ENCODE measurements at places on chromosomes 2 and 18.
A peak's percentile ranks its signal among the peaks of the same experiment; 100 is the strongest.

DNA sequence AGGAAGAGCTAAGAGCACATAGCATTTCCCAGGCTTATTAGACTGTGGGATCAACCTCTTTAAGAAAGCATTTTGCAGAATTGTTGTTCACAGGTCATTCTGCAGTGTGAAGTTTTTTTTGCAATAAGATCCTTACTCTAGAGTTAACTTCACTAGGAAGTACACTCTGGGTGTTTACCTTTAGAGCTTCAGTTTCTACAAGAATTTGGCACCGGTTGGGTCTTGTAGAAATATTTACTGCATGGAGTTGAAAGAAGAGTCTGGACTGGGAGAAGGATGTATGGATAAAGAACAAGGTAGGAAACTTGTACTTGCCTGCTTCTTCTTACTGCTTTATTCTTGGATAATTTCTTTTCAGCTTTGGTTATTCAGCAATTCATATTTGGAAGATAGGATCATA is 944.9 kb upstream of the GYPC start:
- no peak for DNase-seq

DNA sequence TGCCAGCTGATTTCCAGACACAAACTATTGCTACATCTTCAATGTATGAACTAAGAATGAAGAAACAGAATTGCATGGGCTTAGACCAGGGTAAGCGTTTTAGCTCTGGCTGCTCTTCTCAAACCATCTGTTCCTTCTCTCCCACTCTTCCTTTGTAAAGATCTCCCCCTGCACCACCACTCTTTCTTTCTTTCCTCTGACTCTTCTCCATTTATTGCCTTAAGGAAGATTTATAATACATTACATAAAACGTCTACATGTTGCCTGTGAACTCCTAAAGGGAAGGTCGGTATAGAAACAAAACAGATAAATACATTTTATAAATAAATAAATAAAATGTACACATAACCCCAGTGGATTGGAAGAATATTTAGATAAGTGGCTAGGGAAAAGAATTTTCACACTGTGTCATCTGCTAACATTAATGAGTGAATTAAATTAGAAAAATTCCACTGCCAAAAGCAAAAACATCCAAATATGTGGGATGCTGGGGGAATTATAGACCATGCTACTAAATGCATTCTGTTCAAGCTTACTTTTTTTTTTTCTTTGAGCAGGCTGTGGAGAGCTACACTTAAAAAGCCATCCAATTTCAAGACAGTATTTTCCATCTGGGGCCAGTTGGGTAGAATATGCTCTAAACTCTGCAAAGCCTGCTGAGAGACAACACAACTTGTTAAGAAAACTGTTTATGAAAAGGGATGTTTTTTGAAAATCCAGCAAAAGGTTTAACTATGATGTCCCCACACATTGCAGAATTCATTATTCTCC is 41.5 kb downstream of the NCKAP5 start:
- DNase-seq: no peak

- DNase-seq: no peak
These were observed 79.3 kb upstream of the GLI2 start for GRCh38 chr2:120656273-120656950.

DNA sequence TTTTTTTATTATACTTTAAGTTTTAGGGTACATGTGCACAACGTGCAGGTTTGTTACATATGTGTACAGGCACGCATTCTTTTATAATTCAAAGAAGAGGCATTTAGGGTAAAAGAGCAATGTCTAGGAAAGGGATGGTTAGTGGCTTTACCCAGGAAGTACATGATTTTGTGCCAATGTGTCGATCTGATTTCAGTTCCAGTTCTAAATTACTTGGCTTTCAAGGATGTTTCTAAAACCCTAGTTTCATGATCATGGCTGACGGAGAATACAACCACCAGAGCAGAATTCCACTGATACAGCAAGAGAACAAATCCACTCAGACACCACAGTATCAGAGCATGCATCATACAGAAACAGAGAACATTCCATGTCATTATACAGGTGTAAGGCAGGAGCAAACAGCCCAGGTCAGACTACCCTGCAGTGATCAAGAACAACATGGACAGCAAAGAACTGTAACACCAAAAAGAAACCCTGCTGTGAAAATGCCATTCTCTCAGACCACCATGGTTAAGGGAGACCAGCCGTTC is 116.7 kb upstream of the STK17B start:
- no peak for DNase-seq

DNA sequence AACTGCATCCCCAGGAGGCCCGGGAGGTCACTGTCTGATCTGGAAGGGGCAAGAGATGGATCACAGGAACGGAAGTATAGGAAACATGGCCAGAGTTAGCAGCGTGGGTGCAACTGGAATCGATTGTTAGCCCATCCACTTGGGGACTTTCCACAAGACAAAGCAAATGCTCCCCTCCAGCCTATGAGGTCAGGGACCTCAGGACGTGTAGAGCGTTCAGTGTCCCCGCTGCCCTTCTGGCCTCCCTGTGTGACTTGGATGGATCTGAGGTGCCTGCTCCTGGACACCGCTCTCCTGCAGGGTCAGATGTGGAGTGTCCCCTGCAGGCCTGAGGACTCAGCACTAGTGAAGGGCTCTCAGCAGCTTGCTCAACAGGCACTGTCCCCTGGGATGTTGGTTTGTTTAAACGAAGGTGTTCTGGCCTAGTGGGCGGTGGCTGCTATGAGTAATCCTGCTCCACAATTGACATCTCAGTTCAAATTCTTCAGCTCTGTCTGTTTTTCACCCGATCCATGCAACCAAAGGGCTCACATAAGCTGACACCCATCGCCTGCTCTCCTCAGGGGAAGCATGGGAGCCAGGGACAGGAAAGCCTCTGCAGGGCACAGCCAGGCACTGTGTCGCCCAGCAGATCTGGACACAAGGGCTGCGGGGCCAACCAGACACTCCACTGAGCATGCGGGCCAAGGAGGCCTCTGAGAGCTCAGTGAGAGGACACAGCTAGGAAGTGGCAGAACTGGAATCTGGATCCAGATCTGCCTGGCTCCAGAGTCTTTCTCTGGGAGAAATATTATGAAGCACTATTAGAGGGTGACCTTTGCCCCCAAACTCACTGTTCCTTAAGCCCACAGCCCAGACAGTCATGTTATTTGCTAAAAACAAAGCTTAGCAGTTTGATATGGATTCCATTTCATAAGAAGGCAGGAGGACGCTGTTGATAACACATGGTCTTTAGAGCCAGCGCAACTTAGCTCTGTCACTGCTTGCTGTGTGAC is 78.5 kb downstream of the RHOB start:
- no peak for DNase-seq

DNA sequence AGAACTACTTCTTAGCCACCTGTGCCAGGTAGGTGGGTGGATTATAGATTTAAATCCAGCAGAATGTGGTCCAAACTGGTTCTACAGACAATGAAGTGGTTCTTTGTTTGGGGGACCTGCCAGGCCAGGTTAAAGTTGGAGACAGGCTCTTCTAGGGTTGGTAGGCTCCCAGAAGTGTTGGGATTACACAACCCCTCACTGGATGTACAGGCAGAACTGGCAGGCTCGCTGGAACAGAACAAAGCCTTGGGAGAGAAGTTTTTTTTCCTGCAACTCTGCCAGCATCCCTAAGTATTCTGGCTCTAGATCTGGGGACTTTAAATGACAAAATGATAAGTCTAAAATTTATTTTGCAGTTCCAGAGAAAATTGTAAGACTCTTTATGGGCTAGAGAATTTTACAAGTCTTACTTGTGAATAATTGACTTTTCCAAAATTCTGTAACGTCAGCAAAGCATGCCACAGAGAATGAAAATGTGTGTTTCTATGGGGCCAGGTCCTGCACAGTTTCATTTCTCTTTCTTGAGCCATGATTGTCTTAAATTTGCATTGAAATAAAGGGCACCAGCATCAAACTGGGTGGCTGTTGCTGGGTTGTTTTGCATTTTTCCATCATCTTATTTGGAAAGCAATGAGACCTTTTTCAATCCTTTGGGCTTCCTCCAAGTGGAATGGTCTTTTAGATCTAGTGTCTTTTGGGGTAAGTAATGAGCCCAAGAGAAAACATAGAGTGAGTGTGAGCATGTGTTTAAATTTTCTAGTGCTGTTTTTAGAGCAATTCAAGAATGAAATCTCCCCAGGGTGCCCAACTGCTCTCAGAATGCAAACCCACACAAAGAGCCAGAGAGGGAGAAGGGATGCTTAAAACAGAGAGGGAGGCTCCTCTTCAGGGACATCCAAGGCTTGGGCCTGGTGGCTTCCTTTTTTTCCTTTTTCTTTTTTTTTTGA is 32.4 kb upstream of the ATL2 start:
- no peak for DNase-seq

DNA sequence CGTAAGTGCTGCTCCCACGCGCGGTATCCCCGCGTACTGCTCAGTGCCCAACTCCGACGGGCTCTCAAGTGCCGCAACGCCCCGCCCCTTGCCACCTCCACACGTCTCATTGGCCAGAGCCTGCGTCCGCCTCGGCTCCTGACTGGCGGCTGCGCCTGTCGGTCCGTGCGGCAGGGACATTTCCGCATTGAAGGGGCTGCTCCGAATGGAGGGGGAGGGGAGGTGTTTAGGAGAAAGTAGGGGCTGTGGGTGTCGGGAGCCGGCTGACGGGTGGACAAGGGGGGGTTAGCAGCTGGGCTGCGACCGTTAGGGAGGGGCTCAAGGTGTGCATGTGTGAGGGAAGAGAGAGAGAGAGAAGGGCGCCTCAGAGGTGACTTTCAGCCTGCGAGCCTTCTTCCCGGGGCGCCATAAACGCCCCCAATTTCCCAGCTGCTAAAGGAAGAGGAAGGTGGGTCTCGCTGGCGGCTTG is 877 bp upstream of the UGP2 start:
- DNase-seq: peak; percentile 98

All from NCI-H1105 (cell line).